ENCODE measurements at places on chromosomes 11 and 22. TPM values are rescaled to one million over a fixed set of nuclear protein-coding genes. Genes with fewer than 3 reads are reported as not detected.
A peak's percentile ranks its signal among the peaks of the same experiment; 100 is the strongest.

Gene SLC16A8
- not detected for total RNA-seq

Gene PRCP
- total RNA-seq = 64.5 TPM

Gene BTG4
- not detected for total RNA-seq

DNA sequence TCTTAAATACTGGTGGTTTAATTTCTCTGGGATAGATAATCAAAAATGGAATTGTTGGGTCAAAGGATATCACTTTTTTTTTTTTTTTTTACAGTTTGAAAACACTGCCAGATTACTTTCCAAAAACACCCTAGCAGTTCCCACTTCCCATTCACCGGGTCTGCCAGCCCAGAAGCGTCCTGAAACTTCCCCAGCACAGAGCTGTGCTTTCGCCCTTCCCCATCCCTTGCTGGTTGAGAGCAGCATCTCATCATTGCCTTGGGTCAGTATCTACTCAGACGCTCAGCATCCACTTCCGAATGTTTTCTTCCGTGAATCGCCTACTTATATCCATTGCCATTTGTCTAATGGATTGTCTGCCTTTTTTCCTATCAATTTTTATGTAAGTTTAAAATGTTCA is 5.5 kb downstream of the CERK start:
- no peak for DNase-seq

Gene OTOG
- total RNA-seq = not detected

- DNase-seq = peak; percentile 82
Measured at GRCh38 chr22:47299863-47300697, 537.6 kb downstream of the TBC1D22A start.

DNA sequence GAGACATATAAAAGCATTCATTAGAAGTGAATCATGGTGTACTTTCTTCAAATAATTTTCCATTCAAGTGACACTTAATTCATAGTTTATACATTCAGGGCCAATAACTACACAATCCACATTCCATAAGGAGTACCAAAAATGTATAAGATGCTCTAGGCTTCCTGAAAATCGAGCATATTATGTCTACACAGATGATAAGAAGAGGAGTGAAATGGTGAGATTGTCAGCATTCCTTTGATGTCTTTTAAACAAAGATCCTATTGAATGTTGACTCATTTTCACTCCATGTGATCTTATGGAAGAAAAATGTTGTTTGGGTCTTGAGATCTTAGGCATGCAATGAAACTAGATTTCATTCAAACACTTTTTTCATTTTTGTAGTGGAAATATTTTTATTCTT is 843.2 kb downstream of the KCNA4 start:
- DNase-seq = no peak

DNA sequence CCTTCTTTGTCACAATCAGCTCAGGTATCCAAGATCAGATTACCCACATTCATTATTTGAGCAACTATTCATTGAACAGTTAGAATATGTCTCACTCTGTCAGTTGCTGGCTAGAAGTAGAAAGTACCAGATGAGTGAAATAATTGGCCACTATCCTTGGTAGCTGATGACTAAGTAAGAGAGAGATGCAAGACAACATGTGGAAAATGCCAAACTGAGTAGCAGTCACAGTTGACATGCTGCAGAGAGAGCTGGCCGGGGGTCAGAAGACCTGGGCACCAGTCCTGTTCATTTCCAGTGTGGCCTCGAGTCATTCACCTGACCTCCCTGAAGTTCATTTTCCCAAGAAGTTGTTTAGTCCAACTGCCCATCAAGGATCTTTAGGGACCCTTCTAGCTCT is 22.5 kb upstream of the SMIM35 start:
- no peak for DNase-seq

Gene SCARF2
- 50.8 TPM for total RNA-seq

DNA sequence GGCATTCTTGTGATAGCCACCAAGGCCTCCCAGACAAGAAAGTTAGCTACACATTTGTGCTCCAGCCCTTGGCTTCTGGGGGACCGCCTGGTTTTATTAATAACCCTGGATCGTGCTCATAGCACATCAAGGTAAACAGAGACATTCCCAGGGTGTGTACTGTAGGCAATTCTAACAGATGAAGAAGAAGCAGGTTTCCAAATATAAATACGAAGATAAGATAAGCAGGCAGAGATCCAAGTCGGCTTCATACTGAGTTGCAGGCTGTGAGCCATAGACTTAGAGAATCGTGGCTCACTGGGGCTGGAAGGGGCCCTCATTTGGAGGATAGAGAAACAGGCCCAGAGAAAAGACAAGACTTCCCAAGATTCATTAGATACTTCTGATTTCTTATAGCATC is 131.4 kb downstream of the TENM4 start:
- no peak for DNase-seq

DNA sequence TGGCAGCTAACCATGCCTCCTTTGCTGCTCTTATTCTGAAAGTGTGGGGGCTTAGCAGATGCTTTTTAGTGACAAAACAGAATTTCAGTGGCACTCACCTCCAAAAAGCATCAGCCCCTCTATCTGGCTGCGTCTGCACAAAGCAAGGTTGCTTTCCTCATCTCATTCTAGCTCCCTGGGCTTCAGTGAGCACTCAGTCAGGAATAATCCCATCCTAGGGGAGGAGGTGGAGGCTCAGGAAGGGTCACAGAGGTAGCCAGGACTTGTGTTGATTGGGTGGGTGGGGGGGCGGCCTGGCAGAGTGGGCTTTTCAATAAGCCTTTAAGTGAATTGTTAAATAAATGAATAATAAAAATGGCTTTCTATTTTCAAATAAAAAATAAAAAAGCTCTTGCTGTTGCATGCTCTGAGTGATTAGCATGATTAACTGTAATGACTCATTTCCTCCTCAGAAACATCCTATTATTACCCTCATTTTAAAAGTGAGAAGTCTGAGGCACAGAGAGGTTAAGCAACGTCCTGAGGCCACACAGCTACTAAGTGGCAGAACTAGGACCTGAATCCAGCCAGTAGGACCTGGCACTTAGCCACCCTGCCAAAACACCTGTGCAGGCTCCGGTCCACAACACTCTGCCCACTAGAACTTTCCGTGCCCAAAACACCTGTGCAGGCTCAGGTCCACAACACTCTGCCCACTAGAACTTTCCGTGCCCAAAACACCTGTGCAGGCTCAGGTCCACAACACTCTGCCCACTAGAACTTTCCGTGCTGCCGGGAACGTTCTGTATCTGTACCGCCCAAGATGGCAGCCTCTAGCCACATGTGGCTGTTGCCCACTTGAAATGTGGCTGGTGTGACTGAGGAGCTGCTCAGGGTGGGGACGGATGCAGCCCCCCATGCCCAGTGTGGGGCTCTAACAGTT is 5.5 kb downstream of the B3GAT1 start:
- no peak for DNase-seq

Gene APOL4
- not detected for total RNA-seq

DNA sequence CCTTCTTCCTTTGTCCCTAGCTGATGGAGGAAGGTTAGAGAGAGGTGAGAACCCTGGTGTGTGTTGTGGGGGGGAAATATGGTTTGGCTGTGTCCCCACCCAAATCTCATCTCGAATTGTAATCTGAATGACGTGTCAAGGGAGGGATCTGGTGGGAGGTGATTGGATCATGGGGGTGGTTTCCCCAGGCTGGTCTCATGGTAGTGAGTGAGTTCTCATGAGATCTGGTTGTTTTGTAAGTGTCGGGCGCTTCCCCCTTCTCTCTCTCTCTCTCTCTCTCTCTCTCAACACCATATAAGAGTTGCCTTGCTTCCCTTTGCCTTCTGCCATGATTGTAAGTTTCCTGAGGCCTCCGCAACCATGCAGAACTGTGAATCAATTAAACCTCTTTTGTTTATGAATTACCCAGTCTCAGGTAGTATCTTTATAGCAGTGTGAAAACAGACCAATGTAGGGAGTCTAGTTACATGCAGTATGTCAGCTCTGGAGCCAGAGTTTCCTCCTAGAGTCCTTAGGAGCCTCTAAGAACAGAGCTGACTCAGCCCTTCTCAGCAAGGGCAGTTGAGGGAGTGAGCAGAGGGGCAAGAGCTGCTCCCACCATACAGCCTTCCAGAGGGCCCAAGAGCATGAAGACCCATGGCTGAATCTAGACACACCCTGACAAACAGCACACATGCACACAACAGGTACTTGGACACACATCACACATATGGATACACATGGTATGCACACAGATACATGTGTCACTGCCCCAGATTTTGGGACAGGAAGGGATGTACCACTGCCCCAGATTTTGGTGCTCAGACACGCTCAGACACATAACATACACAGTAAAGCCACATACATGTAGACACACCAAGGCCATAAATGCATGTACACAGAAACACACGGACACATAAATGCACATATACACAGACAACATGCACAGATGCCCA is 12.9 kb upstream of the LRRC32 start:
- DNase-seq = no peak

DNA sequence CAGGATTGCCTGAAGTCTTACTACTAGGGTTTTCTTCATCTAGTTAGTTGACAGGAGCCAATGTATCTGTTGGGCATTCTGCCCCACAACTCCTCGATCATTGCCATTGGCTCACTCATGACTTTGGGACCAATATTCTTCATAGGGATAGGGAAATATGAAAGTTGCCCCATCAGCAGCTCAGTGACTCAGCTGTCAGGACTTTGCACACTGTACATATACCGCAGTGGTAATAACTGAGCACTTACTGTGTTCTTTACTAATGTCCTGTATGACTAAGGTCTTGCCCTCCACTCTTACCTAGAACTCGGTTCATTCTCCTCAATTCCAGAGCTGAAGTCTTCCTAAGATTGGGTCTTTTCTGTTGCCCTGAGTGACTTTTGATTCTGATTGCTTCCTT is 46.8 kb upstream of the PGR start:
- DNase-seq = no peak

GRCh38 chr11:37370817-37371216 is 772.8 kb upstream of the RAG2 start:
- DNase-seq = no peak

Gene ANKRD13D
- total RNA-seq = 56.2 TPM

Gene PEX16
- total RNA-seq = 24.5 TPM

GRCh38 chr11:42175203-42175602 is 715.8 kb upstream of the LRRC4C start:
- no peak for DNase-seq

Gene YPEL1
- 15.1 TPM for total RNA-seq

- DNase-seq = no peak
Measured at GRCh38 chr11:107999759-108000455, 8.8 kb upstream of the CUL5 start.

Gene IRF7
- total RNA-seq = 14.4 TPM

DNA sequence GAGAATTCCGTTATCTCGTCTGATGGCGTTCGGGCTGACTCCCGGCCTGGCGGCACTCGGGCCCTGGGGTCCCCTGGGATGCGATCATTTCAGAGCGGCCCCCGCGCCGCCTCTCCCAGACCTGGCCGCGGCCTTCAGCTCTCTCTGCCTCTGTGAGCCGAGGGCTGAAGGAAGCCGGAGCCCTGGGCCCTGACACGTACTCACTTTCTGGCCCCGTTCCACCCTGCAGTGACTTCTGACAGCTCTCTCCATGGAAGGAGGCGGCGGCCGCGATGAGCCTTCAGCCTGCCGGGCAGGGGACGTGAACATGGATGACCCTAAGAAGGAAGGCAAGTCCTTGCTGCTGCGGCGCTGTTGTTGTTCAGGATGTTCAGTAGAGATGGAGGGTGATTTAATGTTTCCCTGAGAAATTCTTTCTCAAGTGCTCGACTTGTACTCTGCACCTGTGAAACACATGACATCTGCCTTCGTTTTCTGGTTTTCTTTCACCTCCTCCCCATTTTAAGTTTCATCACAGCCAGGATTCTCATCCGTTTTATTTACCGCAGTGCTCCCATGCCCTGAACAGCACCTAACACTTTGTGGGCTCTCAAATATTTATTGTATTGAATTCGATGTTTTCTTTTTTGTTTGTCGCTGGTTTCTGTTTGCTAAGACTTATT is 612 bp downstream of the GTSE1 start:
- no peak for DNase-seq

DNA sequence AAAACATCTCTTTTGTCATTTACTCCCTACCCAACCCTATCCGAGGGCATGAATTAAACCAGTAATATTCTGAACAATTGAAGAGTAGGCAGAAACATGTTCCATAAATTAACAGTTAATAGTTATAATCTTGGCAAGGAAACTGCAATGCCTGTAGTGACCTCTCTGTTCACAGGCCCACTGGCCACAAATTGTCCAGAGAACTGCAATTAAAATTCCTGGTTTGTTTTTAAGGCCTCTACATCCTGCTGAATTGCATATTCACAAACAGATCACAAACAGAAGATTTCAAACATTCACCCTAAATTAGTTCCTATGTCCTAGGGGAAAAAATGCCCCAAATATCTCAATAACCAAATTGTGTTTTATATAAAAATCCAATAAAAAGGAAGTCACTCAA is 143.2 kb upstream of the TRPC6 start:
- DNase-seq = no peak

Gene HBG2
- total RNA-seq = not detected

DNA sequence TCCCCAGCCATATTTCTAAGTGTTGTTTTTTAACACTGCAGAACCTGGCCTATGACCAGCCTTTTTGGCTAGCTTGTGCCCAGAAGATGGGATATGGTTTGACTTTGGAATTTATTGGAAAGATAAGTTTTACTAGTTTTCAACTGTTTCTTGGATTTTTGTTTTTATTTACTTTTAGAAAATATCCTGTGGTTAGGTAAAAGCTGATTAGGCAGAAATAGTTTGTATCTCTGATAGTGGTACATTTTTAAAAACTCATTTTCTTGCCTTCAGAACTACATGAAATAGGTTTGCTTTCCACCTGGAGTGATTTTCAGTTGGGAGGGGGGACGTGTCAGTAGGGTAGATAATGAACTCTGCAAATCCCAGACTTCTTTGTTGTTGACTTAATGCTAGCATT is 91.3 kb upstream of the RASSF10 start:
- DNase-seq = no peak

- peak; percentile 65 for DNase-seq
Measured at GRCh38 chr11:8285228-8285627, 21.6 kb upstream of the LMO1 start.
